ENCODE measurements at places on chromosomes 16 and 17. TPM values are rescaled to one million over a fixed set of nuclear protein-coding genes. Genes with fewer than 3 reads are reported as not detected.

OR1A1 gene
- total RNA-seq: 0.05 TPM

SOST gene
- not detected for total RNA-seq

GRCh38 chr17:69882281-69882680 lies 192.7 kb upstream of the KCNJ16 start:
- no peak for DNase-seq

PPL gene
- total RNA-seq: 0.08 TPM

ATF7IP2 gene
- 21.8 TPM for total RNA-seq

GRCh38 chr16:9922441-9922840 lies 259.8 kb downstream of the GRIN2A start:
- no peak for DNase-seq

SEZ6 gene
- total RNA-seq: not detected

GRCh38 chr16:57159447-57159846 lies 26.4 kb downstream of the PSME3IP1 start:
- DNase-seq: no peak

ITGAL gene
- 586 TPM for total RNA-seq

DNA sequence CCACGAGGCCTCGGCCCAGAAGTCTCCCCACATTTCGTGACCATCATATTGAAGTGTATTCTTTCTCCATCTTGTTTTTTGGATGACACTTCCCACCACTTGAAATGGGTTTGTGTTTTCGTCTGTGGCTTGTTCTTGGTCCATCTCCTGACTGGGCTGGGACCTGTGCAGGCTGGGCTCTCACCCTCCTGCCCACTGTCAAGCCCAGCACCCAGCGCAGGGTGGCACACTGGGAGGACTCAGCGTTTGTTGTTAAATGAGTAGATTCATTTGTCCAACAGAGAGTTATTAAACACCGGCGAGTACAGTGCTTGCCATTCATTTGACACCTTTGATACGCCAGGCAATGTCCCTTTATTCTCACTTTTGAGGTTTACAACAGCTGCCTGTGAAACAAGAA lies 22.6 kb downstream of the NT5M start:
- DNase-seq: no peak

DNA sequence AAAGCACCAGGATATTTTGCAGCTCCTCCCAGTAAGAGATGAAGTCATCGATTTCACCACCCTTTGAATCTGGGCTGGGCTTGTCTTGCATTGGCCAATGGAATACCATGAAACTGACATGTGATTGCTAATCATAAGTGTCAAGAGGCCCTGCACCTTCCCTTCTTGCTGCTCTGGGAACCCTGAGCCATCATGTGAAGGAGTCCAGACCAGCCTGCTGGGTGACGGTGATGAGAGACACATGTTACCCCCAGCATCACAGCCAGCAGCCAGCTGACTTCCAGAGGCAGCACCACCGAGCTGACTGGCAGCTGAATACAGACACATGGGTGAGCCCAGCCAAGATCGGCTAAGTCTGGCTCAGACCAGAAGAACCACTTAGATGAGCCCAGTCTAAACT lies 43.6 kb upstream of the CACNG4 start:
- DNase-seq: no peak

GRCh38 chr16:88681709-88682451 lies 4.4 kb downstream of the SNAI3 start:
- DNase-seq: peak; percentile 77

- DNase-seq: no peak
Measured at GRCh38 chr16:2236337-2237101, at the start of gene DNASE1L2. Gene DNASE1L2 (plus strand): TSS chr16:2236444. CDS start chr16:2236817, 373 bp downstream.

LDAF1 gene
- total RNA-seq: 19.2 TPM

MYLK3 gene
- 0.63 TPM for total RNA-seq

DNA sequence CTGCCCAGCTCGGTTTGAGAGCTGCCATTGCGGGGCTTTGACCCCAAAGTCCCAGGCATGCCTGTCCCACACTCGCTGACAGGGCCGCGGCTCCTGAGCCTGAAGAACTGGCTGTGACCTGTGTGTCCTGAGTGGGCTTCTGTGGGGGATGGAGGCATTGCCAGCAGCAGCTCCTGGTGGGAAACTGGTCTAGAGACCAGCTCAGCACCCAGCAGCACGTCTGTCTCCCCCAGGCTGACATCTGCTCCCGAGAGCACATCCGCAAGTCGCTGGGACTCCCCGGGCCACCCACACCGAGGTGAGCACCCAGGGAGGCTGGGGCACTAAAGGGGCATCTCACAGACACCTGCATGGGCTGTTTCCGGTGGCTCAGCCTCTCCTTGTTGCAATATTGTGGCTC lies 13.4 kb downstream of the ENDOV start:
- no peak for DNase-seq

PSME3IP1 gene
- total RNA-seq: 115 TPM

GRCh38 chr16:59013930-59014329 lies 279.8 kb upstream of the GOT2 start:
- DNase-seq: no peak

WNT9B gene
- total RNA-seq: not detected

MYL4 gene
- not detected for total RNA-seq

RPS2 gene
- total RNA-seq: 2,405 TPM

GRCh38 chr17:75008373-75008772 lies 4.1 kb upstream of the MRPL58 start:
- no peak for DNase-seq

CHST4 gene
- total RNA-seq: not detected

DNA sequence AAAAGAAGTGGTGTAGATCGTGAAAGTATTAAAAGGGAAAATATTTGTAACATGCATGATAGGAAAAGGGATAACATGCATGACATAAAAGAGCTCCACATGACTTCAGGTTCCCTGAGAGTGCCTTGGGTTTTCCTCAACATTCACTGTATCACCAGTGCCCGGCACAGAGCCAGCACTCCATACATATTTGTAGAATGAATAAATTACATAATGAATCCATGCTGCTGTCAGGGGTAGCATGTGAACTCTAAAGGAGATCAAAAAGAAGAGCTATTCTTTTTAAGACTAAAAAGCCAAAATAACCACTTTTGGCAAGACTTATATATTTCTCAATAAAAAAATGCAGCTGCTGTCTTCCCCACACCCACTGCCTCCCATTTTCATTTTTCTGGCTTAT lies 2.7 kb upstream of the ZNF594 start:
- no peak for DNase-seq

GRCh38 chr17:39604911-39605491 lies 2.7 kb downstream of the NEUROD2 start:
- no peak for DNase-seq

KRT9 gene
- total RNA-seq: not detected

DNA sequence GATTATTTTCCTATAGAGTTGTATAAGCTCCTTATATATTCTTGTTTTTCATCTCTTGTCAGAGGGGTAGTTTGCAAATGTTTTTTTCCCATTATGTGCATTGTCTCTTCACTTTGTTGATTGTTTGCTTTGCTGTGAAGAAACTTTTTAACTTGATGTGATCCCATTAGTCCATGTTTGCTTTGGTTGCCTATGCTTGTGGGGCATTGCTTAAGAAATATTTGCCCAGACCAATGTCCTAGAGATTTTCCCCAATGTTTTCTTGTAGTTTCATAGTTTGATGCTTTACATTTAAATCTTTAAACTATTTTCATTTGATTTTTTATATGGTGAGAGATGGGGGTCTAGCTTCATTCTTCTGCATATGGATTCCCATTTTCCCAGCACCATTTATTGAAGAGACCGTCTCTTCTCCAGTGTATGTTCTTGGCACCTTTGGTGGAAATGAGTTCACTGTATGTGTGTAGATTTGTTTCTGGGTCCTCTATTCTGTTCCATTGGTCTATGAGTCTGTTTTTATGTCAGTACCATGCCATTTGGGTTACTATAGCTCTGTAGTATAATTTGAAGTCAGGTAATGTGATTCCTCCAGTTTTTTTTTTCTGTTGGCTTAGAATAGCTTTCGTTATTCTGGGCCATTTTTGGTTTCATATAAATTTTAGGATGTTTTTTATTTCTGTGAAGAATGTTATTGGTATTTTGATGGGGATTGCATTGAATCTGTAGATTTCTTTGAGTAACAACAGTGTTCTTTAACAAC lies 165.8 kb downstream of the ABCA8 start:
- no peak for DNase-seq
